Epithelial cell of esophagus (primary cell): ENCODE measurements at places on chromosomes 5 and 9.

GRCh38 chr5:143409926-143410325 lies 6.4 kb upstream of the NR3C1 start:
- no peak for DNase-seq

DNA sequence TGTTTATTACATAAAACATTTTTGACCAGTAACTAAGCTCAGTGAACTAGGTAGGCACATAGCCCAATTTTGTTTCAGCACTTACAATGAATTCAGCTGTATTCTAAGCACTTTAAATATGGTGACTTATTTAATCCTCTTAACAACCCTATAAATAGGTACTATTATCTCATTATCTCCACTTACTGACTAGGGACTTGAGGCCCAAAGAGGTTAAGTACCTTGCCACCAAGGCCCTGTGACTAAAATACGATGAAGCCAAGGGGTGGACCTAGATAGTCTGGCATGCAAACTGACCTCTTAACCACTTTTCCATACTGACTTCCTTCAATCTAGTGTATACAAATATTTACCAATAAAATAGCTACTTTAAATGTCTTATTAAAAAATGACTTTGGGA lies 266.4 kb downstream of the ZNF608 start:
- no peak for DNase-seq

- DNase-seq = no peak
These were observed 135.4 kb downstream of the SCAMP1 start for GRCh38 chr5:78495800-78496199.

GRCh38 chr9:114281473-114282103 lies 41.3 kb upstream of the ORM1 start:
- no peak for DNase-seq

DNA sequence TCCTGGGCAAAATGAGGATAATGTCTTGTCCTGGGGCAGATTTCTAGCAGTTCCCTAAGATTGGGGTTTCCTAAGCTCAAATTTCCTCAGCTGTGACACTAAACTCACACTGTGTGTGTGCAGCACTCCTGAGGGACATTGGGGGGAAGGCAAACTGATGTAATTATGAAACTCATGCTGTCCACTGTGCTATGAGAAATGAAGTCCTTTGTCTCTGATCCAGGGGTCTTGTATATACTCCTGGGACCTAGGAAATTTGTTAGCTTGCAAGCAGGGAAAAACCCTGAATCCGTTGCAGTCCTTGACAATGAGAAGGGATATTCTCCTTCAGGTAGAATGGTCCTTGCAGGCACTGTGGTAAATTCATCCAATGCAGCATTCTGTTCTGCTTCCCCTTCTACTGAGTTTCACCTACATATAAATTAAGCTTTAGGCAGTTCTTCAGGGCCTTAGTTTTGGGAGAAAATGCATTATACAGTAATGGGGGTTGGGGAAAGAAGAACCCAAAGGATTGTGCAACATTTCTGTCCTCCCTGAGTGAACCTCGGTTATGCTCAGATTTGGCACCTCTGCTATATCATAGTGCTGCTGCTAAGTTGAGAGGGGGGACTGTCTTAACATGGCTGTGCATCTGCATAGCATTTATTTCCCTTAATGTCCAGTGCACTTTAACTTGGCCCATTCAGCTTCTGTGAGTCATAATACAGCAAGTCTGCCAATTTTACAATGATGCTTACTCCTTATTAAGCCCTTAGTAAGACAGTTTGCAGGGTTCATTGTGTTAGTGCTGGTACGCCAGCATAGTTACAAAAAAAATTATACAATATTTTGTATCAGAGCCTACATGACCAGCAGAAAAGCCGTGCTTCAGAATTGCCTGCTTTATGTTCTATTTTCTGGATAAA lies 80.2 kb downstream of the PJA2 start:
- DNase-seq = peak; percentile 15

DNA sequence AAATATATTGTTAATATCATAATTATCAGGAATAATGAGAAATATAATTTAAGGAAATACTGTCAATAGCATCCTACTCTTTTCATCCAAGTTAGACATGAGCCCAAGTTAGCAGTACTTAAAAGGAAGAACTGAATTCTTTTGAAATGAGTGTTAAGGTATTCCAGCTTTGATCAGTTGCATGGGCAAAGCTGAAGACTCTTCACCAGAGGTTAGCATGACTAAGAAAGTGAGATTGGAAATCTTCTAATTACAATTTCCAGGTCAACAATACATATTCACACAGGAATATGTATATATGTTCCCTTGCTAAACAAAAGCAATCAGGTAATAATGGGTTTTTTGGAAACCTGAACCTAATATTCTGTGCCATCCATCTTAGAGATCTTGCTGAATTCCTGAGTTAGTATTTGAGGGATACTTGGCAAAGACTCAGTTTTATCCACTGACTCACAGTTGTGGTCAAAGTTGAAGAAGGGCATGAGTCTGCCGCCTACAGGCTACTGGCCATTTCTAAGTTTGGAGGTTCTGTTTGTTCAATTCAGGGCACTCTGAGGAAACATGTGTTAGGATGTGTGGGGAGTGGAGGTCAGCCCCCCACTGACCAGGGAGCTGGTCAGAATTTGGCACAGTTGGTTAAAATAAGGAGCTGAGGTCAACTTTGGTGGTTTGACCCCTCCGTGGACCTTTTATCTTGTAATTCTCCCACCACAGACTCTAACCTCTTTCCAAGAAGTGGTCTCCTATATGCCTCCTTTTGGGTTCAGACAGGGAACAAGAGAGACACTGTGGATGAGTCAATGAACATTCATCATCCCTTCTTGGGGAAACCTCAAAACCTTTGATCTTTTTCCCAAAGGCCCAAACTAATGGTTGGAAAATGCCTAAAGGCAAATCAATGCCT lies 118.3 kb downstream of the PIK3R1 start:
- DNase-seq = peak; percentile 73

- peak; percentile 65 for DNase-seq
These were observed 366.0 kb downstream of the ARRDC3 start for GRCh38 chr5:91016954-91017700.

DNA sequence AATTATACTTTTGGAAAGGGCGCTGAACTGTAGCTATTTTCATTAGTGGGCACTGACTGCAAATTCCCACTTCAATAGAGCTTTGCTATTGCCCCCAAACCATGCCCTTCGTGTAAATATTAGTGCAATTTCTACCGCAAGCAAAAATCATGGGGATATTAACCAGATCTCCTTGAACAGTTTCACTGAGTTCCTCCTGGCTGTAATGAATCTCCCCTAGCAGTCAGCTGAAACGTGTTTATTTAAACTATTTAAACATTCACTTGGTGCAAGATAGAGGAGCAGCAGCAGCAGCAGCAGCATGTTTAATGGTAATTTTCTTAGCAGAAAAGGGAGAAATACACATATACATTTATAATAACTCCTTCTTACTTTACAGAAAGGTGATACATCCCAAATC lies 54.4 kb downstream of the ARRDC3 start:
- no peak for DNase-seq

DNA sequence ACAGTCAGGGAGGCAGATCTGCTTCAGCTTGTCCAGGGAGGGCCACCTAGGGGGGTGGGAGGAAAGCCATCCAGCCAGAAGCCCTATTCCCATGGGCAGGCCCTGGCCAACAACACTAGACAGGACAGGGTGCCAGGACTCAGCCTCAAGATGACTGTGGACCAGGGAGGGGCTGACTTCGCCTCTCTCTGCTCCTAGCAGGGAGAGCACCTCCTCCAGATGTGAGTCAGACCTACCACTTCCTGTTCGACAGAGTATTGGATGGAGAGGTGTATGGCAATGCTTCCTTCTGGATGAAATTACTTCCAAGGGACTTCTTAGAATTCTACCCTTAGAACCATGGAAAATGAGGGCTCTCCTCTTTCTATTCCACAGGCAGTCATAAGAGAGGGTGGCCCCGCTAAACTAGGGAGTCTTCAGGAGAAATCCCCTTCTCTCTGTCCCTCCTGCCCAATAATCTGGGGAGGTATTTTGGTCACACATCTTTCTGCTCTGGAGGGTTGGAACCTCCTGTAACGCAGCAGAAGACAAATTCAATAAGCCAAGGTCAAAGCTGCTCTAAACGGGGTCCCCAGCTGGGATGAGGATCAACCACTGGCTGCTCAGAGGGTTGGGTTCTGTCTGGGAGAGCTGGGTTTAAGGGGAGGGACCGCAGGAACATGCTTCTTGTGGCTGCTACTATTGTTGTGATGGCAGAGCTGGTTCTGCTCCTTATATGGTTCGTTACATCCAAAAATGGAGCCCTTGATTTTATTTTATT lies 23.2 kb upstream of the RCL1 start:
- DNase-seq = peak; percentile 85
